ENCODE measurements at places on chromosomes 5 and 9.

- DNase-seq = no peak
These were observed 130.3 kb downstream of the RGS3 start for GRCh38 chr9:113593682-113594281.

DNA sequence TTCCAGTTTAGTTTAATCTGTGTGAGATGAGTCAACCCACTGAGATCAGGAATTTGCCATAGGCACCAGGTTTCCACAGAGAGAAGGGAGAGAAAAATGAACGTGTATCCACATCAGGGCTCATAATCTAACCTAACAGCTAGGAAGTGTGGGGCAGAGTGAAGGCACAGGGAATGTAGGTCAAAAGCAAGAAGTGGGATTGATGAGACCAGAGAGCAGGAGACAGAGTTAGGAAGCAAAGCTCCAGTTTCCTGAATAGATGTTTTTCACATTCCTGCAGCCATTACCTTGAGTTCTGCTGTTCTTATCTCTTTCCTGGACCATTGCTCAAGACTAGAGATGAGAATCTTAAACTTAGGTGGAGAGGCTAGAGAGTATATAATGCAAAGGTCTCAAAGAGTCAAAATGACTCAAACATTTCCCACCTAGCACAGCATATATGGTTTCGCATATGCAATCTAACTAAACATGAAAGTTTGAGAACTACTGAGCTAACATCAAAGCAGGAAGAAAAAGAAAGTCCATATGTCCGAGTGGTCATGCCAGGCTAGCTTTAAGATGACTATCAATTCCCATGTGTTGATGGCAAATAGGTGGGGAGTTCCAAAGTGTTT, 41.1 kb upstream of the GNAQ start:
- DNase-seq = no peak

- DNase-seq = no peak
These were observed 395.2 kb downstream of the BNC2 start for GRCh38 chr9:16475257-16475656.

- no peak for DNase-seq
These were observed 309.1 kb upstream of the GRIN3A start for GRCh38 chr9:102047549-102047948.

DNA sequence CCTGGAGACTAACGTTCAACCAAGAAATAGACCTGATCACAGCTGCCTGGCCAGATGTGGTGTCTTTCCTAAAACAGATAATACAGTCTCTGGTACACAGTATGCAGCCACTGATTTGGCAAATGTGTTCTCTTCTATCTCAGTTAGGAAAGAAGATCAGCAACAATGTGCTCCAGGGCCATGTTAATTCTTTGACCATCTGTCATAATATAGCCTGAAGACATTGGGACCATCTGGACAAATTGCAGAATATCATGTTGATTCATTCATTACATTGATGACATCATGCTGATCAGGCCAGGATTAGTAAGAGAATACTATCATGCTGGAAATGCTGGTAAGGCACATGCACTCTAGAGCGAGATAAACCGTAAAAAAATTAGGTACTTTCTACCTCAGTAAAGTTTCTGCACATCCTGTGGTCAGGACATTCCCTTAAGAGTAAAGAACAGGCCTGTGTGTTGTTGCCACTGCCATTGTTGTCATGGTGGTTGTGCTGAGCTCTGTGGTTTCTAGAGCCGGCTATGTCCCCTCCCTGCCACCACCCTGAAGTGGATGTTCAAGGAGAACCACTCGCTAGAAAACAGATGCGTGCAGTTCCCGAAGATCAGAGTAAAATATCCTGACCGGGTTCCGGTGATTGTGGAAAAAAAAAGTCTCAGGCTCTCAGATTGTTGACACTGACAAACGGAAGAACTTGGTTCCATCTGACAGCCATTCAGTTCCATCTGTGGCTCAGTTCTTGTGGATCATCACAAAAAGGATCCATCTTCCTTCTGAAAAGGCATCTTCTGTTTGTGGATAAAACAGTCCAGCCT, 6.4 kb upstream of the JMY start:
- no peak for DNase-seq

DNA sequence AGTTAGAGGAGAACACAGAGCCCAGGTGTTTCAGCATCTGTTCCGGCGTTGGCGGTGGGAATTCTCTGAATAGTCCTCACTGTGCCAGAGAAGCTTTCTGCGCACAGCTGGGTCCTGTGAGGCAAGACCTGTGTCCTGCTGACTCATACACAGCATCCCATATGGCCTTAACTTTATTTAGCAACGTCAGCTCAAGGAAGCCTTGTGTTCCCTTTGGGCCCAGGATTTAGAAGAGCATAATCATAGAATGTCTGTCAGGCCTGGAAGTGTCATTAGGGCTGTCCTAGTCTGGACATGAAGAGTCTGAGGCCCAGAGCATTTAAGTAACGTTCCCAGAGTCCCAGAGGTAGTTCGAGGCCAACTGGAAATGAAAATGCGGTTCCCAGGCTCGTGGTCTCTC, 188.6 kb upstream of the DMRT1 start:
- DNase-seq = no peak

DNA sequence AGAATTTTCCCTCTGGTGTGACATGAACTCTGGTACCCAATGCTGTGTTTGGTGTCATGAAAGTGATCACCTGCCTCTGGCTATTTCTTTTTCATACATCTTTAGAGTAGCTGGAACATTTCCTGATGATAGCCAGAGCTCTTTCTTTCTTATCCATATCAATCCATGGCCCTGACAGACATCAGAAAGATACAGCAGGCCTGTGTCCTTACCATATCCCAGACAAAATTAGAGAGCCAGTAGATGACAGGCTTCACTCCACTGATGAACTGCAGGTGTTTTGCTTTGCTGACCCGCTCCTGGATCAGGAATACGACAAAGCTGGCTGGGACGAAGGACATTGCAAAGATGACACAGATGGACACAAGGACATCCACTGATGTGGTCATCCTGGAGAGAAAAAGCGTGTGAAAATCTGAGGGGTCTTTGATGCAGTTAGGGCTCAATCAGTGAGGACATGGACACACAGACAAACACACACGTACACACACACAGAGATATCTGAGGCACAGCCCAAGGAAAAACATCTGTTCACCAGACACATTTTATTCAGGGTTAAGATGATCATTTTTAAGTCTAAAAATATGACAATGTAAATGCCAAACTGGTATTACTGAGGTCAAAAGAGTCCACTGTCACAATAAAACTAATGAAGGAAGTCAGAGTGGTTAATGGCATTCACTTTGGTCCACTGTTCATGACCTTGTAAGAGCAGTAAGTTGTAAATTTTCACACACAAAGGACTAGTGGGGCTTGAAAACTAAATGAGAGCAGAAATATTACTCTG, 34.5 kb downstream of the NIPSNAP3B start:
- no peak for DNase-seq

DNA sequence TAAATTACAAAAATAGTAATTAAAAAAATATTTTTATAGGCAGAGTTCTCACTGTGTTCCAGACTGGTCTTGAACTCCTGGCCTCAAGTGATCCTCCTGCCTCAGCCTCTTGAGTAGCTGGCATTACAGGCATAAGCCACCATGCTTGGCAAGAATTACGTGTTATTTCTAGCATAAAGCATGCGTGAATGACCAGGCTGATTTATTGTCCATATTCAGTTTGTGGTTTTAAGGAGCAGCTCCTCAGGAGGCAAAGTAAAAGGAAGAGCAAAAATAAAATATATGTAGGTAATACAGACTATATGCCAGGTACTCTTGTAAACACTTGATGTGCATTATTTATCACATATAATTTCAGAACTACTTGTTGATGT, 7.1 kb upstream of the CD180 start:
- DNase-seq = no peak

GRCh38 chr5:128252756-128253155, 169.2 kb downstream of the SLC12A2 start:
- no peak for DNase-seq

GRCh38 chr9:127437497-127438264, 13.5 kb downstream of the ZNF79 start:
- no peak for DNase-seq

DNA sequence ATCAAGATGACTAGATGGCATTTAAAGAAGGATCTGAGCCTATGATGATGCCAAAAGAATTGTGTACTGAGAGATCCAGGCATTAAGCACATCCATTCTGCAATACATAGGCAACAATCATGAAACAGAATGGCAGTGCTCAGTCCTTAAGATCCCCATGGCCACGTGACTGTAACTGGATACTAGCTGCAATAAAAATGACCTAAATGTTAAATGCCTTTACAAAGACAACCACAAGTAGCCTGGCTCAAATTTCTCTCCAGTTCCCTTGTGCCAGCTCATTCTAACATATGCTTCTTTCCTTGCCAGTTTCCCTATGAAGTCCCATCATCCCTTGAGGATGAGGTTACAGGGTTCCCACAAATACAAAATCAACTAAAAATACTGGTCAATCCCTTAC, 148.3 kb upstream of the GHR start:
- no peak for DNase-seq

GRCh38 chr5:32143617-32144377, 30.3 kb downstream of the GOLPH3 start:
- no peak for DNase-seq

DNA sequence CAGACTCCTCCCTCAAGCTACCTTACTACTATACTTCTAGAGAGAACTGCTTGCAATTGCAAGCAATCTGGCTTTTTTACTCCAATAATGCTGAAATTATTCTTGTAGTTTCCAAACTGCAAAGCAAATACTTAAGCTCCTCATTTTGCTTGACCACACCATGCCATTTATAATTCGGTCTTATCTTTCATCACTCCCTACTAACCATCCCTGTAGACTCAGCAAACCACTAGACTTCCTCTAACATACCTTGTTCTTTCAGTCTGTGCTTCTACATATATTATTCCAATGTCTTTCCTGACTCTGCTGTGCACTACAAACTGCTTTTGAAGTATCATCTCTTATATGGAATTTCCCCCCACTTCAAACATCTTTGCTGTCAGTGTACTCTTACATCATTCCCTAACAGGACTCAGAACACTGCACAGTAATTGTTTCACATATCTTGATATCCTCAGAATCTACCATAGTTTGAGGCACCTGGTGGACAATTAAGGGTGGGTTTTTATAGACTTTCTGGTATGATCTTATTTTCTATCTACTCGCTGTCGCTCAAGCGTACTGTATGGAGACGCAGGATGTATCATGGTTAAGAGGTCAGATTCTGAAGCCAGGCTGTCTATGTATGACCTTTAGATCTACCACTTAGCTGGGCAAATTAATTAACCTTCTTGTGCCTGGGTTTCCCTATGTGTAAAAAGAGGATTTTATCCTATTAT, 2.8 kb downstream of the IL6ST start:
- no peak for DNase-seq

DNA sequence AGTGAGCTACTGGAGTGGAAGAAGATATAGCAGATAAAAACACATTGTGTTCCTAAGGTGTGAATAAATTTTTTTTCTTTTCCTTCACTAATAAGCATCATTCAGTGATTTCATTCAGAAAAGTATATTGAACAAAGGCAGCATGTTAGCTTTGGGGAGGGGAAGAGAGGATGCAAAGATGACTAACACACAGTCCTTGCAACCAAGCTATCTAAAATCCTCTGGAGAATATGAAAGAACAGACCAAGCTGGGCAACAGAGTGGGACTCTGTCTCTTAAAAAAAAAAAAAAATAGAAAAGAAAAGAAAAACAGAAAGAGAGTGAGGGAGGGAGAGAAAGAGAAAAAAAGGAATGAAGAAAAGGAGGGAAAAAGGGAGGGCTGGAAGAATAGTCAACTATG, 22.3 kb upstream of the OMD start:
- no peak for DNase-seq

DNA sequence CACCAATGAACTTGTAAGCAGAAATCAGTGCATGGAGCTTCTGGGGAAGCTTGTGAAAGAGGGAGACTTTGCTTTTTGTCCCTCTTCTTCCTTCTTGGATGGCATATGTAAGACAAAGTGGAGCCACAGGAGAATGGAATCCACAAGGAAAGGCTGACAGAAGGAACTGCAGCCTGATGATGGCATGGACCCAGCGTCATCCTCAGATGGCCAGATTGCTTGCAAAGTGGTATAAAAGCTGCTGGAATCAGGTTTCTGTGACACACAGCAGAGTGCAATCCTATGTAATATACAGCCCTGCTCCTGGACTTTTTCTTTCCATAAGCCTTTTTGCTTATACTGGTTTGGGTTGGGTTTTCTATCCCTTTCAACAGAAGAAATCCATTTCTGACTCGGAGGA, 31.4 kb upstream of the SPARC start:
- no peak for DNase-seq

GRCh38 chr9:88628114-88628513, 93.1 kb downstream of the NXNL2 start:
- DNase-seq = no peak

DNA sequence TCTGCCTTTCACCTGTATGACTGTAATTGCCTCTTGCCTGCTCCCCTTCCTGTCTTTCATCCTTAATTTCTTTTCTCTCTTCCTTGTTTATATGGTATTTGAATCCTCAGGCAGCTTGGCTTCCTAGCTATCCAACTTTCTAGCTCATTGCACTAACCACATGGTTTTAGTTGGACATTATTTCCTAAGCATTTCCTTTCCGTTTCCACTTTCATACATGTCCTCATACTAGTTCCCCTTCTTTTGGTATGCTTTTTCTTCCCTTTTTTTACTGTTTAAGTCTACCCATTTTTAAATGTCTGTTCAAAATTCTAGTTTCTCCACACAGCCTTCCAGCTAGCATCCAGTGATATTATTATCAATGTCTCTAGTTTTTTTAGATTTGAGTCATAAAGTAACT, 6.6 kb downstream of the CWC27 start:
- DNase-seq = no peak

DNA sequence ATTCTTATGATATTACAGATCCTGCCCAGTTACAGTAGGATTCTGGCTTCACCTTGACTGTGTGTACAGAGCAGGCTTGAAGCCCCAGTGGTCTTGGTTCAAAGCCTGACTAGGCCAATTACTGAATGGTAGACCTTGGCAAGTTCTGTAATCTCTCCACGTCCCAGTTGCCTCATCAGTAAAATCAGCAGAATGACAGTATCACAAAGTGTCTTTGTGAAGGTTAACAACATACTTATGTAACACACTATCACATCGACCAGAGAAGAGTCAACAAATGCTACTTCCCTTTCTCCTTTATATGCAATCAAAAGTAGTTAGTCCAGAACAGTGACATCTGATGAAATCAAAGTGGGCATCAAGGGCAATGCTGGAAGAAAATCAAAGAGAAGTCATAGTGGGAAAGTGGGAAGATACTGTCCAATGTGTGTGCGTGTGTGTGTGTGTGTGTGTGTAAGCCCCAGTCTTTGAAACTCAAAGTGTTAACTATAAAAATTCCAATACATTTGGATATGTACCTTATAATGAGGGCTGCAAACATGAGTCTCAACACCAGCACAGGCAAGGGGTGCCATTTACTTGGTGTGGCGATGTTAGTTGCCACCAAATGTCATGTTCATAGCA, 93.5 kb upstream of the EGFLAM start:
- no peak for DNase-seq

Data from NCI-H2081 (cell line).